ENCODE measurements at places on chromosomes 13 and 19. TPM values are rescaled to one million over a fixed set of nuclear protein-coding genes. Genes with fewer than 3 reads are reported as not detected.

FUZ gene
- 26.9 TPM for total RNA-seq

SIGLEC8 gene
- 1.8 TPM for total RNA-seq

KDELR1 gene
- 169 TPM for total RNA-seq

GRCh38 chr13:111537115-111537728, 216.8 kb downstream of the TEX29 start:
- DNase-seq, result no peak

DNA sequence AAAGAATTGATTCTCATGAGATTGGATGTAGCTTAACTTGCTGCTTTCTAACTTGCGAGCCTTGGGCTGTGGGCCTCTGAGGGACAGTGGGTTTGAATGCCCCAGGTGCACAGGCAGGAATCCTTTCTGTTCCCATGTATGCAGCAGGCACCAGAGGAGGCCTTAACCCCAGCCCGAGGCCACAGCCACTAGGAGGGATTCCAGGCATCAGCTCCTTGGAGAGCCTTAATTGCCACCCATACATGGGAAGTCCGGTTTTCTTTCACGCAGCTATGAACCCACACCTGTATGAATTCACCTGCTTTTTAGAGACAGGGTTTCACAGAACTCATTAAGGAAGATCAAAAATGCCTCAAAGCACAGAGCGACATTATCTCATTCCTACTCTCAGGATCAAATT, 117.9 kb downstream of the CRYL1 start:
- DNase-seq, result no peak

DNA sequence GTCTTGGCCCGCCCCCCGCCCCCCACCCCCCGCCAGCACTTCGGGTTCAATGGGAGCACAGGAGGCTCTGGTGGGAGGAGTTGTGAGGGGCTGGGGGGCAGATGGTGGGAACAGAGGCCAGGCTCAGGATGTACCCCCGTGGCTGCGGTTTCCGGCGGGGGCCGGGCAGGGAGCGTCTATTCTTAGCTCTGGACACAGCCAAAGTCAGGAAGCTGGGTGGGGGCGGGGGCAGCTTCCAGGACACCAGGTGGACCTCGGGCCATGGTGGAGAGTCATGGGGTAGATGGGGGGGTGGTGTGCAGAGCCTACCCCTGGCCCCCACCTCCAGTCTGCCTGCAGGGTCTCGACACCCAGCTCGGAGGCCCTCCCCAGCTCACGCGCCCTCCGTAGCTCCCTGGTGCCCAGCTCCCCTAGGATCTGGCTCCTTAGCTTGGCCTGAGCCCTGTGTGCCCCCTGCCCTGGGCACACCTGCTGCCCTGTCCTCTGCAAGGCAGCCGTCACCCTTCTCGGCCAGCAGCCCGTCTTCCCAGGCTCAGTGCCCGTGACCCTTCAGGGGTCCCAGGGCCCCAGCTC, 2.2 kb upstream of the TBXA2R start:
- DNase-seq, result no peak

DNA sequence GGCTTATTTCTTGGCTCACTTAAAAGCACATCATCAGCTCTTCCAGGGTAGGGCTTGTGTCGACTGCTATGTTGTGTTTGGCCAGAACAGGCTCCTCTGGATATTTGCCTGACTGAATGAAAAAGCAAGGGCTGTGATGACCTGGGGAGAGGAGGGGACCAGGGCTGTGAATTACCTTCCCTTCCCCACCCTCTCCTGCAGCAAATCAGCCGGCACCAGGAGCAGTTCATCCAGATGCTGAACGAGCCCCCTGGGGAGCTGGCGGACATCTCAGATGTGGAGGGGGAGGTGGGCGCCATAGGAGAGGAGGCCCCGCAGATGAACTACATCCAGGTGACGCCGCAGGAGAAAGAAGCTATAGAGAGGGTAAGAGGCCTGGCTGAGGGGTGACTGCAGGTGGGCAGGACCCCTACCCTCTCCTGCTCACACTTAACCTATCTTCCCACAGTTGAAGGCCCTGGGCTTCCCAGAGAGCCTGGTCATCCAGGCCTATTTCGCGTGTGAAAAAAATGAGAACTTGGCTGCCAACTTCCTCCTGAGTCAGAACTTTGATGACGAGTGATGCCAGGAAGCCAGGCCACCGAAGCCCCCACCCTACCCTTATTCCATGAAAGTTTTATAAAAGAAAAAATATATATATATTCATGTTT, 4.4 kb downstream of the GADD45GIP1 start:
- DNase-seq, result no peak

- no peak for DNase-seq
Observed at GRCh38 chr13:22940736-22941135, 240.0 kb upstream of the SGCG start.

- DNase-seq, result no peak
Observed at GRCh38 chr13:39900106-39900750, 244.8 kb downstream of the COG6 start.

GRCh38 chr19:366951-367350, 22.4 kb upstream of the MIER2 start:
- DNase-seq, result no peak

DNA sequence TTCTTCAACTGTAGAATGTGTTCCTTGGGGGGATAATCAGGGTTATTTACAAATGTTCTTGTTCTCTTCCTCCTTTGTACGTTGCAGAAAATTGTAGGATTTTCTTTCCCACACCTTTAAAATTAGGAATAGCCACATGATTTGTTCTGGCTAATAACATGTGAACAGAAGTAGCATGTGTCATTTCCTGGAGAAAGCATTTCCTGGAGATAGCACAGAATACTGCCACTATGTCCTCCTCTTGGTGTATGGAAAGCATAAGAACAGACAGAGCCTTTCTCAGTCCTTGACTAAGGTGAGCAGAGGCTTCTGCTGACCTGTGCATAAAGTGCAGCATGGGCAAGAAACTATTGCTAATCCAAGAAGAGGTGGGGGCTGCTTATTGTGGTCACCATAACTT, 101.8 kb downstream of the FAM216B start:
- no peak for DNase-seq

DNA sequence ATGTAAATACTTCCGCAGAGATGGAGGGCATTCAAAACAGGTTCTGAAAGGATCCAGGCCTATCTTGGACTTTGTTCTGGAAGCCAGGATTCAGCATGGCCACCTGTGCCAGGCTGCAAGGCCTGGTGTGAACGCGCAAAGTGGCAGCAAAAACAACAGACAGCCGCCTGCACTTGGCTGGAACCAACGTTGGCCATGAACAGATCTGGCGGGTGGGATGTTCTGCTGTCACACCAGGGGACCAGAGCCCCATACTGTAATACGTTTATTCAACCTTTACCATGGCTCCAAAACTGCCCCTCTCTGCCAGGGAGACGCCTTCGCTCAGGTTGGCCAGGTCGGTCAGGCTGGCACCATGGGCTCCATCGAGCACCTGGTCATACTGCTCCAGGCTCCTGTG, 69.7 kb downstream of the EPS15L1 start:
- peak; percentile 31 for DNase-seq

DNA sequence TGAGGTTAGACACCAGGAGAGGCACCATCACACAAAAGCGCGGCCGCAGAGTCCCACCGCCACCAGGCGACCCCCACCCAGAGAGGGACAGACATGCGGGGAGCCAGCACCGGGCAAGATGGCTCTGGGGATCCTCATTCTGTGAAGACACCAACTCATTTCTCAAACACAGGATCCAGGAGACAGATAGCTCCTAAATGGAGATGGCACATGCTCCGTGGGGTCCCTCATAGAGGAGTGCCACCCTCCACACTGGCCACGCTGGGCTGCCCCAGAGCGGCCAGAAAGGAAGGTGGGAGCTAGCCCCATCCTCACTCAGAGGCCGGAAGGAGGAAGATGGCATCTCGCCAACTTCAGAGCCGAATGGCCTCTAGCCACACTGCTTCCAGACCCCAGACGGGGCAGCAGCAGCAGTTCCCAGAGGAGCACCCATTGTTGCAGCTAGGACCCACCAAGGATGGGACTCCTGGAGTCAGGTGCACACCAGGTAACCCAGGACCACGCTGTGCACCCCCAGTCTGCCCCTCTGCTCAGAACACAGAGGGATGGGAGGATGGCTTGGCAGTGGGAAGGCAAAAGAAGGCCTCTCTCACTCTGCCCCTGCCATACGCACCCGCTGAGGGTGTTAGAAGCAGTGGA, 78.6 kb downstream of the ZIC5 start:
- DNase-seq, result no peak

DNA sequence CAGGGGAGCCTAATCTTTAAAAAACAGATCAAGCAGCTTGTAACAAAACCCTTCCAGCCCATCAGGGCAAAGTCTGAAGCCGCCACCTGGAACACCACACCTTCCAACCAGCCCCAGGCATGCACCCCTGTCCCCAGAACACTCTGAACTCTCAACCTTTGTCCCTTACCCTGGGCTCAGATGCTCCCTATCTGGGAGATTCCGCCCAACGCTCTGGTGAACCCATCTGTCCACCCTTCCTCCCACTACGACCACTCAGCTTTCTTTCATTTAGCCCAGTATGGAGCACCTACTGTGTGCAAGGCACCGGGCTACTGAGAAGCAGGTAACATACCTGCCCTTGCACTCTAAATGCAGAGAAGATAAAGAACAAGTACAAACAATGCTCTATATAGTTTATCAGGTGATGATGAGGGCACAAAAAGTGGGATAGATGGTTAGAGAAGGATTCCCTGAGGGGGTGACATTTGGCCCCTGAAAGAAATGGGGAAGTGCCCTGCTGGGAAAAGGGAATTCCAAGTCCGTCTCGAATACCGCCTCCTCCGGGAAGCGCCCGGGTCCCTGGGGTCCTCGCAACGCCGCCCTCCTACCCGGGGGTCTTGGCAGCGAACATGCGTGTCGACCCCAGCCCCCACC, 629 bp downstream of the PEPD start:
- no peak for DNase-seq

DNA sequence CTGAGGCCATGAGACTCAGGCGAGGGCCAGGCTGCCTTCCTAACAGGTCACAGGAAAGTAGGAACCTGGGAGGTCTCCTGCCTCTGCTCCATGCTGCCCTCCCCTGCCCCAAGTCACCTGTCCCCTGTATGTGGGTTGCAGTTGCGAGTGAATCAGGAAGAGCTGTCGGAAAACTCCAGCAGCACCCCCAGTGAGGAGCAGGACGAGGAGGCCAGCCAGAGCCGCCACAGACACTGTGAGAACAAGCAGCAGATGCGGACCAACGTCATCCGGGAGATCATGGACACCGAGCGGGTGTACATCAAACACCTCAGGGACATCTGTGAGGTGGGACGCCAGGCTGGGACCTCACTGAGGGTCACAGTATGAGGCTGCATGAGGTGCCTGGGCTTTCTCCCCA, 22.8 kb upstream of the C1QTNF9 start:
- no peak for DNase-seq

- DNase-seq, result no peak
Observed at GRCh38 chr13:43156916-43157315, 133.5 kb downstream of the DNAJC15 start.

DNA sequence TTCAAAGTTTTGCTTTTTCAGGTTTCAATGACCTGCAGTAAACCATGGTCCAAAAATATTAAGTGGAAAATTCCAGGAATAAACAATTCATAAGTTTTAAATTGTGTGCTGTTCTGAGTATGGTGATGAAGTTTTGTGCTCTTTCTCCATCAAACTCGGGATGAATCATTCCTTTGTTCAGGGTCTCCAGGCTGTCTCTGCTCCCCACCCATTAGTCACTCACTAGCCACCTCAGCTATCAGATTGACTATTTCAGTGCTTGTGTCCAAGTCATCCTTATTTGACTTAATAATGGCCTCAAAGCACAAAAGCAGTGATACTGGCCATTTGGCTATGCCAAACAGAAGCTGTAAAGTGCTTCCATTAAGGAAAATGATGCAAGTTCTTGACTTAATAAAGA, 1140.4 kb downstream of the EFNB2 start:
- DNase-seq, result no peak

DNA sequence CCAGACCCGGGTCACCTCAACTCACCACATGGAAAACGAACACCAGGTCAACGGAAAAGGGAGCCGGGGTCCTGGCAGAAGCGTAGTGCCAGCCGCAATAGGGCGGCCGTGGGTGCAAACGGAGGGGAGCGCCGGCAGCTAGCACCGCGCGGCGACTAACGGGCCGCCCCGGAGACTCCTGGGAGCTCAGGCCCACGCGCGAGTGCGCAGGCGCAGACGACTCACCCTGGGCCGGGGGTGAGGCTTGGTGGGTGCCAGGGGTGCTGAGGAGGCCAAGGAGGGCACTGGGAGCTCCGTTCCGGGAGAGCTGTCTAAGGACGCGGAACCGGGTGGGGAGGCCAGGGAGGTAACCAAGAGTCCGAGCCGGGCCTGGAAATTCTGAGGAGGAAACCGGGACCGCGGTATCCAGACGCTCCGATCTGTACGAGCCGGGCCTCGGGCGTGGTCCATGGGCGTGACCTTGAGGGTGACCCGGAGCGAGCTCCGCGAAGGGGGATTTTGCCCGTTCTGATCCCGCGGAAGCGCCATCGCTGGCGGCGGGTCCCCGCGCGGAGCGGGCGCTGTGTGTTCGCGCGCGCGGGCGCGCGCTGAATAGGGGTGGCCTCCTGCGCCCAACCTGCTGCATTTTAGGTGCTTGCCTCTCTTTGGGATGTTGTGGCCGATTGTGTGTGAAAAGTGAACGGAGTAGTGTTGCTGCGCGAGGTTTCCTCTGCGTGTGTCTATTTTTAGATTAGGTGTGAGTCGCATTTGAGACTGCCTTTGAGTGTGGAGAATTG, at the start of gene ZNF382:
ZNF382 (plus strand) TSS at position 213 of the 776 bp plus-strand sequence. CDS start 4,602 bp downstream, outside the sequence.
- peak; percentile 93 for DNase-seq

DNA sequence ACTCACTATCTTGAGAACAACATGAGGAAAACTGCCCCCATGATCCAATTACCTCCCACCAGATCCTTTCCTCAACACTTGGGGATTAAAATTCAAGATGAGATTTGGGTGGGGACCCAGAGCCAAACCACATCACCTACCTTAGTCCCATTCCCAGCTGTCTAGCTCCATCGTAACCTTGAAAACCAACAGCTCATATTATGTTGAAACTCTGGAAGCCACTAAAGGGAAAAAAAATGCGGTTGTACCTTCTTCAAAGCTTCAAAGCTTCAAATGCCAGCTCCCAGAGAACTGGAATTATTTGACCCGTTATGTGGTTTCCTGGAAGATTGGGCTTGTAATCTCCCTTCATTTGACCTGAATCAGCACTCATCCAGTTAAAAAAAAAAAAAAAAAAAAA, 223.1 kb upstream of the GPC6 start:
- no peak for DNase-seq

- DNase-seq, result no peak
Observed at GRCh38 chr19:7483720-7484201, 5.1 kb downstream of the PEX11G start.

- no peak for DNase-seq
Observed at GRCh38 chr13:47990920-47991466, 10.1 kb downstream of the SUCLA2 start.
